ENCODE measurements at places on chromosomes 5 and 9.

DNA sequence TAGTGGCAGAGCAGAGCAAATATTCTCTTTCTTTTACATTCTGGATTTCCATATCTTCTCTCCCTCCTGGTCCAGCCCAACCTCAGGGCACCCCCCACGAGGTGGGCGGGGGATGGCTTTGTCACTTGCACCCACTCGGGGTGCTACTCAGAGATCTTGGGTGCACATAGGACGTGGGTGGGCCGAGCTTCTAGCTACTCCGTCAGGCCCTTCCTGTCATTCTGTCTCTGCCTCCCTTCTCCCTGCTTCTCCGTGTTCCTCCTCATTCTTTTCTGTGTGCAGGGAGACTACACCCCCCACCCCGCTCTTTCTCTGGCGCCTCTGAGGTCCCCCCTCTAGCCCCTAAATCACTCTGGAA lies 19.5 kb downstream of the PCDHGC5 start:
- H3K27me3 ChIP-seq: no peaks in the 10 kb centered on the region
- H3K27ac ChIP-seq: no peak overlapping the region
- peaks cover 27% of the 10 kb centered on the region for H3K4me1 ChIP-seq
- DNase-seq: no peak

GRCh38 chr9:33048054-33048465 lies 23.0 kb downstream of the DNAJA1 start:
- no peak overlapping the region for H3K4me3 ChIP-seq
- peaks cover 32% of the 10 kb centered on the region for H3K4me1 ChIP-seq
- DNase-seq: no peak
- H3K36me3 ChIP-seq: peaks cover 9% of the 10 kb centered on the region
- H3K27me3 ChIP-seq: no peaks in the 10 kb centered on the region
- peak overlapping the region; percentile 14 for H3K27ac ChIP-seq

DNA sequence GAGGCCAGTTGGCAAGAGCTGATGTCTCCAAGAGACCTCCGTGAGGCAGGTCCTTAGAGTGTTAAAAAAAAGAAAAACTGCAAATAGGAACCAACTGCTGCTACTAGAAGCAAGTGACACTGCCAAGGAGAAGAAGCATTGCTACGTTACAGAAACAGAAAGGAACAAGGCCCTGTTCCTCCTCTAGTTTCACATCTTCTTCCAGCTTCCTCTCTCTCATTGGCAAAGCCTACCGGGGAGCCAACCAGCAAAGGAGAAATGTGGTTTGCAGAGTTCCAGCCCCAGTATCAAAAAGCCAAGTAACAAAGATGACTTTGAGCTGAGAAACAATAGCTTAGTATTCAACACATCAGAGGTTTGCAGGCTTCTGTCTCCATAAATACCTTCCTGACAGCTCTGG lies 145.9 kb downstream of the PRELID2 start:
- no peak overlapping the region for H3K4me3 ChIP-seq
- H3K36me3 ChIP-seq: no peaks in the 10 kb centered on the region
- no peaks in the 10 kb centered on the region for H3K27me3 ChIP-seq
- DNase-seq: no peak

GRCh38 chr5:40841068-40841805 lies at the start of gene CARD6:
Gene CARD6 (plus strand): TSS chr5:40841367. CDS start chr5:40841383, 16 bp downstream.
- no peak for DNase-seq
- peaks cover 8% of the 10 kb centered on the region for H3K27me3 ChIP-seq
- H3K4me1 ChIP-seq: peaks cover 21% of the 10 kb centered on the region
- H3K36me3 ChIP-seq: peaks cover 2% of the 10 kb centered on the region
- peak within 1 kb of the TSS; percentile 98 for H3K27ac ChIP-seq

GRCh38 chr9:124040935-124041816 lies 29.6 kb downstream of the LHX2 start:
- peaks cover 82% of the 10 kb centered on the region for H3K27me3 ChIP-seq
- H3K27ac ChIP-seq: no peak overlapping the region
- peak; percentile 46 for DNase-seq
- H3K36me3 ChIP-seq: no peaks in the 10 kb centered on the region
- peak overlapping the region; percentile 61 for H3K4me3 ChIP-seq

- no peaks in the 10 kb centered on the region for H3K4me1 ChIP-seq
- peak; percentile 24 for DNase-seq
- no peaks in the 10 kb centered on the region for H3K27me3 ChIP-seq
- no peaks in the 10 kb centered on the region for H3K36me3 ChIP-seq
- no peak overlapping the region for H3K4me3 ChIP-seq
- H3K27ac ChIP-seq: no peak overlapping the region
Observed at GRCh38 chr9:136339173-136339957, 12.0 kb downstream of the GPSM1 start.

- peaks cover 23% of the 10 kb centered on the region for H3K4me1 ChIP-seq
- H3K4me3 ChIP-seq: no peak overlapping the region
- H3K36me3 ChIP-seq: no peaks in the 10 kb centered on the region
- DNase-seq: no peak
Observed at GRCh38 chr5:59164041-59164830, 581.4 kb downstream of the RAB3C start.

- no peaks in the 10 kb centered on the region for H3K4me1 ChIP-seq
- no peaks in the 10 kb centered on the region for H3K27me3 ChIP-seq
- no peak for DNase-seq
- no peak overlapping the region for H3K27ac ChIP-seq
- no peak overlapping the region for H3K4me3 ChIP-seq
Observed at GRCh38 chr9:80437091-80437640, 865.4 kb downstream of the TLE4 start.

GRCh38 chr5:55570026-55570425 lies 35.3 kb upstream of the PLPP1 start:
- DNase-seq: no peak
- no peak overlapping the region for H3K4me3 ChIP-seq
- no peaks in the 10 kb centered on the region for H3K27me3 ChIP-seq
- no peaks in the 10 kb centered on the region for H3K36me3 ChIP-seq

DNA sequence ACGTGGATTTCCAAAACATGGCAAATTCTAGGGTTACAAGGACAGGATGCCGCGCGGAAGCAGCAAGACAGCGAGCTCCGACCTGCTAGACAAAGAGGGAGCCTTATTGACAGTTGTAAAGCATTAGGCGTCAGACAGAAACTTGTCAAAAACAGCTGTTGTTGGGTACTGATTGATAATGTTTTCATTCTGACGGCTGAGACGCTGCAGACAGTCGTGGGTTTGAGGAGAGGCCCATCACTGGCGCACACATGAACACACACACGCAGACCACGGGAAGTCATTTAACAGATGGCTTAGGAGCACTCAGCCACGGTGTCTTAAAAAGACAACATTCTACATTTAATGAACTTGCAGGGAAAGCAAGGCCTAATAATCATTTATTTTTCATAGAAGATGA lies 324.0 kb downstream of the NDUFS4 start:
- H3K27me3 ChIP-seq: no peaks in the 10 kb centered on the region
- no peak overlapping the region for H3K27ac ChIP-seq
- no peak overlapping the region for H3K4me3 ChIP-seq
- DNase-seq: no peak
- H3K36me3 ChIP-seq: no peaks in the 10 kb centered on the region

GRCh38 chr9:88312517-88313103 lies 75.6 kb upstream of the SPIN1 start:
- peaks cover 36% of the 10 kb centered on the region for H3K4me1 ChIP-seq
- H3K27ac ChIP-seq: peak overlapping the region; percentile 67
- peak overlapping the region; percentile 45 for H3K4me3 ChIP-seq
- DNase-seq: peak; percentile 27
- H3K36me3 ChIP-seq: peaks cover 2% of the 10 kb centered on the region

DNA sequence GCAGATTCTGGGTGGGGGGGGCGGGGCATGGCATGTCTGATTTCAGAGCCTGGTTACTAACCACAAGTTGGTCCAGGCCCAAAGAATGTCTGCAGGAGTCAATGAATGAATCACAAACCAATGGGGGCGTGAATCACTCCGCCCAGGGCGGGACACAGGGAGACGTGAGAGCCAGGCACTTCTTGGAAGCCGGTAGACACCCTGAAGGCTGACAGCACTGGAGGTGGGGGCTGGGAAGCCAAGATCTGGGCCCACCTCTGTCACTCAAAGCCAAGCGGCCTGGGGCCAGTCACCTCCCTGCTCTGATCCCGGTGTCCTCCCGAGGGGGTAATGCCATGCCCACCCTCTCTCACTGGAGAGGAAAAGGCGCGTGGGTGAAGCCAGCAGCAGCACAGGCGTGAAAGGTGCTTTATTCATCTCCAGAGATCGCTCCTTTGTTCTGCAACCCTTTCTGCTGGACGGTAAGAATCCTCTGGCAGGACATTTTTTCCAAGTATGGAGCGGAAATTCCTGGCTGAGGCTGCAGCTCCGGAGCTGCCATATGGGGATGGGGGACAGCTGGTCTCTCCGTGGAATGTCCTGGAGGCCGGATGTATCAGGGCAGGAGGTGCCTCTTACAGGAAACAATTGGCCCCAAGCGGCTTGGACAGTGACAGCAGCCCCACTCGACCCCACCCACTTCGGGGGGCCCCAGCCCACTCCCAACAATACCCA lies 85.0 kb downstream of the STK10 start:
- peaks cover 37% of the 10 kb centered on the region for H3K4me1 ChIP-seq
- no peak for DNase-seq
- H3K27ac ChIP-seq: peak overlapping the region; percentile 44
- H3K4me3 ChIP-seq: no peak overlapping the region

DNA sequence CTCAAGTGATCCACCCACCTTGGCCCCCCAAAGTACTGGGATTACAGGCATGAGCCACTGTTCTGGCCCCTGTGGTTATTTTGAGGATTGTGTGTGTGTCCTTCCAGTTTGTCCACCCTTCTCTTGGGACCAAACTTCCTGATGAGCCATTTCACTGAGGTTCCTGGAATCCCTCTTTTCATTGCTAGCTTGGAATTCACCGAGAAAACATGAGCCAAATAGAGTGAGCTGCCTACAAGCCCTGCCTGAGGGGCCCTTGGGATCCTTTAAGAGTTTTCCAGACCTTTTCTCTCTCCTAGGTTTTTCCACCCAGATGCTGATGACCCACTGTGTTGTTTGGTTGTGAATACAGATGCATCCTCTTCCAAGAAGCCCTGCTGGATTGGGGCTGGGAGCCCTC lies 13.2 kb upstream of the KIF12 start:
- no peak overlapping the region for H3K27ac ChIP-seq
- peaks cover 20% of the 10 kb centered on the region for H3K27me3 ChIP-seq
- H3K4me3 ChIP-seq: no peak overlapping the region
- DNase-seq: no peak
- no peaks in the 10 kb centered on the region for H3K36me3 ChIP-seq
